ENCODE measurements at places on chromosomes 2 and 18.

- no peak for DNase-seq
Observed at GRCh38 chr2:4139316-4139715, 435.9 kb downstream of the DCDC2C start.

GRCh38 chr18:22856870-22857269, 76.3 kb upstream of the RBBP8 start:
- DNase-seq: no peak

DNA sequence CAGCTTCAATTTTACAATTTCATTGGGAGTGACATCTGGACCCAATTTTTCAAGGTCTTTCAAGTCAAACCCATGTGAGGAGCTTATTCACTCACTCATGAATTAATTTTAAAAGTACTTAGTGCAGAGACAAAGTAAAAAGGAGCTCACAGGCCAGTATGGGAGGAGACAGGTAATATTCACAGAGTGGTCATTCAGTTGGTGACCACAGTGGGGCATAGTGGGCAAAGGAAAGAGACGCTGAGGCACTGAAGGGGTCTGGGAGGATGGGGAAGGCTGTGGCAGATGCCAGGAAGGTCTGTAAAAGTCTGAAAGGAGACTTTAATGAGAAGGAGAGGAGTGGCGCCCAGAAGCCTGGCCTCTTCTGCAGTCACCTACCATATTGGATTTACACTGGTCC, 76.0 kb downstream of the CD8B2 start:
- DNase-seq: no peak

- DNase-seq: no peak
Observed at GRCh38 chr2:12265646-12266045, 451.1 kb upstream of the TRIB2 start.

- DNase-seq: no peak
Observed at GRCh38 chr2:171412571-171413175, 21.1 kb downstream of the METTL8 start.

DNA sequence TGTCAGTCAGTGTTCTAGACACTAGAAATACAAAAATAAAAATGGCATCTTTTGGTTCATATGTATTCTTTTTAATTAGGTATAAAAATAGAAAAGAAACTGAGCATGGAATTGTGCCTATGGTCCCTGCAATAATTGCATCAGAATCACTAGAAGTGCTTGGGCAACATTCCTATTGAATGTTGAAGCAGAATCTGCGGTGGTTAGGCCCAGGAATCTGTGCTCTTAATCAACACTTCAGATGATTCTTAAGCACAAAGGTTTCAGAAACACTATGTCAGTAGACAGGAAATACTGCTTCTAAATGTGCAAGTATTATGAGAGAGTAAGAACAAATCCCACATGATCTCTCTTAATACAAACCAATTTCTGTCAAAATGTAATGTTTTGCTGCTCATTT, 20.3 kb upstream of the RBBP8 start:
- no peak for DNase-seq

GRCh38 chr2:78896536-78896935, 129.0 kb upstream of the REG3G start:
- no peak for DNase-seq

DNA sequence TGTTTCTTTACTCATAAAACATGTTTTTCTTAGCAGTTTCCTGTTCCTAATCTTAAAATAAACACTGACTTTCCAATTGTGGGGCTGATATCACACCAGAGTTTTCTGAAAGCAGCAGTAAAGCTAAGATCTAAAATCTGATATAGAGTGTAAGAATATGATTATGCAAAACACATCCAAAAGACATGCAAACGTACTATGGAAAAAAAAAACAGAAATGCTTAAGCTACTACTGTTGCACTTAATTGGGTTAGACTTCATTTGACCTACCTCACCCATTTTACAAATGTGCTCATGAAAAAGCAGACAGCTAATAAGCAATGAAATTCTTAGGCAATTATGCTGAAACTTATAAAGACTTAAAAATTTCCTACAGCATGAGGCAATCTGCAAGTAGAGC, 10.5 kb downstream of the CYTIP start:
- no peak for DNase-seq

GRCh38 chr2:74849228-74849892, 15.4 kb downstream of the HK2 start:
- DNase-seq: no peak

GRCh38 chr18:35073186-35074105, 32.2 kb downstream of the MAPRE2 start:
- DNase-seq: no peak

DNA sequence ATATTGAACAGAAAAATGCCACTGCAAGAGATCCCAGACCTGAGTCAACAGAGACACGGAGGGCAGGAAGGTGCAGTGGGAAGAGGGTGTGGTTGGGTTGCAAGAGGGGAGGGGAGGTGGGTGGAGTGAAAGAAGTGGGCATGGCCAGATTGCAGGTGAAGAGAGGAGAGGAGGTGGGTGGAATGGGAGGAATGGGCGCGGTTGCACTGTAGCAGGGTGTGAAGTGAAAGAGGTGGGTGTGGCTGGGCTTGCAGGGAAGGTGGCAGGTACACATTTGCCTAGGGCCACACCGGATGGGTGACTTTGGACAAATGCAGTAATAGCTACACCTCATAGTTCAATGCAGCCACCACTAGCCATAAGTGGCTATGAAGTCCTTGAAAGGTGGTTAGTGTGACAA, 71.1 kb downstream of the DOCK10 start:
- no peak for DNase-seq

GRCh38 chr2:25054720-25055119, 12.8 kb downstream of the EFR3B start:
- no peak for DNase-seq

DNA sequence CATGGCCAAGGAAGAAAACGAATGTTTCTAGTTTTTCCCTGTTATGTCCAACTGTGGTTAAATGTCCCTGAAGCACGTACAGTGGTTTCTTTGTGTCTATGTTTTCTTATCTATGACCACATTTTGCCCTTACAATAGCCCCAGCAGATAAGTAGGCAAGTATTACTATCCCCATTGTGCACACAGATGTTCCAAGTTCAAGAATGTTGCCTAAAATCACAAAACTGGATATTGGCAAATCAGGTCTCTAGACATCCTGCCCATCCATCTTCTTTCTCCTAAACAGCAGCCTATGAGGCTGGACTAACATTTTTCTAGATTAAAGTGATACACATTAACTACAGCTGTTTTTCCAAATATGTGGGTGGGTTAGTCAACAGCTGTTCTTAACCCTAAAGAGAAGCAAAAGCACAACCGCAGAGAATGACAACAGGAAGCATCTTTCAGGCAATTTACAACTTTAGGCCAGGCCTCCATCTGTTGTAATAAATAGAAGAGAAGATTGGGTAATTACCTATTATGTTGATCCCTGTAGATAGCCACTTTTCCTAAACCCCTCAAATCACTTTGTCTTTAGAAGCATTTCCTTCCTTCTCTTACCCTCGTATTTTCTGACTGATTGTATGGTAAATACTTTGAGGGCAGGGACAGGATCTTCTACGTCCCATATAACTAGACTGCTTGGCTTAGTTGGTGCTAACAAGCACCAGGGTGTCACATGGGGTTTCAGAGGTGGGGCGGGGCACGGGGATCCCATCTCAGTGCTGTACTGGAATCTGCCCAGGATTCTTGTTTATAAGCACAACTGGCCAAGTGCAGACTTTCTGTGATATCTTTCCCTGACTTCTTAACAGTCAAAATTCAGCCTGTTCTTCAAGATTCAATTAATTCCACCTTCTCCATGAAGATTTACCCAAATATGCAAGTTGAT, 132.1 kb upstream of the SETBP1 start:
- DNase-seq: no peak

GRCh38 chr18:13520306-13520705, 206.1 kb downstream of the FAM210A start:
- no peak for DNase-seq

GRCh38 chr2:30776831-30777635, 30.2 kb downstream of the CAPN13 start:
- DNase-seq: no peak

- DNase-seq: no peak
Observed at GRCh38 chr18:37421341-37422077, 144.1 kb downstream of the CELF4 start.

DNA sequence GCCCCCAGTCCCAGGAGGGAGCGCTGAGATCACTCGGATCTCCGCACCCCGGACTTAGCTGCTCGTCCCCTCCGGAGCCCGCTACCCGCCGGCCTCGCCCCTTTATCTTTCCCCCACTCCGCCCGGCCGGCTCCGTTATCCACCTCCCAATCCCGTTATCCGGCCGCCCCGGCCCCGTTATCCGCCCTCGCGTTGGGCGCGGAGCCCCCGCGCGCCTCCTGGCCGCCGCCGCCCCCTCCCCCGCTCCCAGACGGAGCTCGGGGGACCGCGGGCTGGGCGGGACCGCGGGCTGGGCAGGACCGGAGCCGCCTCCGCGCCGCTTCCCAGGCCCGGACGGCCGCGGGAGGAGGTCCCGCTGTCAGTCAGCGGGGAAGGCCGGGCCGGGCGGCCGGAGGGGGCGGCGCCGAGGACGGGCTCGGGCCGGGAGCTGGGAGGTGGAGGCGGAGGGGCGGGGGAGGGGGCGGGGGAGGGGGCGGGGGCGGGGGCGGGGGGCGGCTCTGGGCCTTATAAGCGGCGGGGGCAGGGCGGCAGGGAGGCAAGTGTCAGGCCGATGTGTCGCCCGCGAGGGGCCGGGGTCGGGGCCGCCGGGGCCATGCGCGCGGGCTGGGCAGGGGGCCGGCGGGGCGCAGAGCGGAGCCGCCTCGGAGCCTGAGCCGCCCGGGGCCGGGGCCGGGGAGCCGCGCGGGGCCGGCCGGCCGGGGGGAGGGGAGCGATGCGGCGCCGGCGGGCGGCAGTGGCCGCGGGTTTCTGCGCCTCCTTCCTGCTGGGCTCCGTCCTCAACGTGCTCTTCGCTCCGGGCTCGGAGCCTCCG, at the start of gene PKDCC:
TSS of gene PKDCC (plus strand) at position 534 of the 811 bp plus-strand sequence. CDS start at position 713, 179 bp downstream.
- peak; percentile 59 for DNase-seq

GRCh38 chr2:192749611-192750200, 555.0 kb upstream of the TMEFF2 start:
- DNase-seq: no peak

DNA sequence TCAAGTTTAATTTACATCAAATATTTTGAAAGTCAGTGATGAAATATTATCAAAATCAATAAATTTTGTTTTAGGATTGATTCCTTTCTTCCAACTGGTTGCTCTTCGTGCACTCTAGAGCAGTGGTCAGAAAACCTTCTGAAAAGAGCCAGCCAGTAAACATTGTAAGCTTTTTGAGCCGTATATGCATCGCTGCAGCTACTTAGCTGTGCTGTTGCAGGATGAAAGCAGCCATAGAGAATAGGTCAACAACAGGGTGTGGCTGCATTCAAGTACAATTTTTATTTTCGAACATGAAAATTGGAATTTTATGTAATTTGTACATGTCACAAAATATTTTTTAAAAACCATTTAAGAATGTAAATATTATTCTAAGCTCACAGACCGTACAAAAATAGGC, 94.9 kb downstream of the MGAT5 start:
- no peak for DNase-seq

DNA sequence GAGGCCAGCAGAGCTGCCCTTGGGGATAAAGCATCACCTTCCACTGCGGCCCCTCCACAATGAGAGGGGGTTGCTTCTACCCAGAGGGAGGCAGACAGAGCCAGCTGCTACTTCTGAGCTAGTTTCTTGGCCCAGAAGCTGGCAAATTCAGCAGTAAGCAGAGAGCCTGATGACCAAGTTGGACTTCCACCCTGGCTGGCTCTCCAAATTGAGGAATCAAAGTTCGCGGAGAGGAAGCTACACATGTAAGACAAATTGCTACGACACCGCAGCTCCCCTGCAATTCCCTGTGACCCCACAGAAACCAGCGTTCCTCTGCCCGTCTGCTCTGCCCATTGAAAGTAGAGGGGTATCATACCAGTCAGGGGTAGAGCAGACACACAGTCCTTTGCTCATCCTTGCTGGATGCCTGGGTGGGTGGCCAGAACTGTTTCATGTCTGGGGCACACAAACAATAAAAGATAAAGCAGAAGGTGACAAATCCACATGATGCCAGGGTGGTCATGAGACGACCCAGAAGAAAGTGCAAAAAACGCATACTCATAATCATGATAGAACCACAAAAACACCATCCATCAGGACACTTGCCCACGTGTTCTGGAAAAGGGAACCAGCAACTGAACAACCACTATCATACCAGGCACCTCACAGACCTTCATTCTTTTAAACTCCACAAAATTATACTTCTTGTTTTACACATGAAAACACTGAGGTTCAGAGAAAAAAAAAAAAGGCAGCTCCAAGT, 5.4 kb downstream of the TFCP2L1 start:
- no peak for DNase-seq

- DNase-seq: no peak
Observed at GRCh38 chr2:218218268-218219185, 1.5 kb downstream of the ARPC2 start.

DNA sequence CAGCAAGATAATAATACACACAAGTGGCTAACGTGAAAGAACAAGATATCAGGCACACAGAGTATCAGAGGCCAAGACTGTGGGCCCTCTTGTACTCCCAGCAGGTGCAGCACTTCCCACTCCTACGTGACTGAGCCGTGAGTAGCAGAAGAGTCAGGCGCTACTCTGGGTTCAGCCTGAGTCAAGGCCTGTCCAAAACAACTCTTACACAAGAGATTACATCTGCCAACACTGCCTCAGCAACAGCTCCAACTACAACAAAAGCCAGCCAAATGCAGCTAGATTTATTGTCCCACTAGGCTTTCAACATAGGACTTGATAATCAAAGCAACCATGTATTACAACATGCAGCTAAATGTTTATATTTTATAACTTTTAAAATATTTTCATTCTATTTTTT, 56.2 kb downstream of the ITSN2 start:
- no peak for DNase-seq

DNA sequence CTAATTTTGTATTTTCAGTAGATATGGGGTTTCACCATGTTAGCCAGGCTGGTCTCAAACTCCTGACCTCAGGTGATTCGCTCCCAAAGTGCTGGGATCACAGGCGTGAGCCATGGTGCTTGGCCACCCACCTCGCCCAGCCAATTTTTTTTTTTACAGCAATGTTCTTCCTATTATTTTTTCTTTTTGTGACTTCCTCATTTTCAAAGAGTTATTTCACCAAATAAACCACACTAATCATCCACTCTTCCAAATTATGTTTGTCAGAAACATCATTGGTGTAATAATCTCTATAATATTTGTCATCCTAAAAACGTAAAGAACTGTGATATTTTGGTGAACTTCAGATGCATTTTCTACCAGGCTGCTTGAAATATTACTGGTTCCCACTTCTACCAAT, 16.3 kb upstream of the PDCL3 start:
- DNase-seq: no peak

DNA sequence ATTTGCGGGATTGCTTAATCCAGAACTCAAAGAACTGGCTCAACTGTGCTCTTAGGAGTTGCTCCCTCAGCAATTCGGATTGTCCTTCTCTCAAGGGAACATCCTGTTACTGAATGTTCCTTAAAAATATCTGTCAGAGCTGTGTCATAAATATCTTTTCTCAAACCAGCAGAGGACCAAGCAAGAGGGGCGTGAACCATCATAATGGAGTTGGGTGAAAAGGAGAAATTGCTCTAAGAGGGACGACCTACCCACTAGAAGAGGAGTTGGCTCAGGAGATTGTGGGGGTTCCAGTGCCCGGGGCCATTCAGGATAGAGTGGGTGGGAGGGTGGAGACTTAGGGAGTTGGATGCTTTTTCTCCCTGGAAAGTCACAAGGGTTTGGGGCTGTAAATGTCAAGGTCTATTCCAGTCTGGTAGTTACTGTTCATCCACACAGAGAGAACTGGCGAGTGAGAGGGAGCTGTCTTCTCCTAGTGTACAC, 59.5 kb downstream of the MERTK start:
- DNase-seq: no peak

GRCh38 chr2:42902939-42903709, 110.7 kb upstream of the HAAO start:
- DNase-seq: no peak

- no peak for DNase-seq
Observed at GRCh38 chr18:77206676-77207374, 42.8 kb upstream of the GALR1 start.
